Right renal cortex interstitium (tissue), 3 donors: ENCODE measurements at places on chromosomes 7 and 10.

DNA sequence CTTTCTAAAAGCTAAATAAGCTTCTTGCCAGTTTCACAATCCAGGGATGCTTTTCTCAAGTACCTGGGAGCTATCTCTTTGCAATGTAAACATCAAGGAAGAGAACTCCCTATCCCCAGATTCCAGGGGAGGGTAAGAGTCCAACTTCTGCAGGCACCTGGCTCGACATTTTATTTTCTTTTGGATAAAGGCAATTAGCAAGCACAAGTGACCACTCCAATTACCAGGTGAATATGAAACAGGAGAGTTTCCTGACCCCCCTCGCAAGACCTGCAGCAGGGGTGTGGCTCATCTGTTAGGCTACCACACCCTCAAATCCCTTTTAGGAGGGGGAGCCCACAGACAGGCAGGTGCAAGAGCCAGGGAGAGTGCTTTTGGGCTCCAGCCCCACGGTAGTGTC, 28.6 kb upstream of the LANCL2 start:
- DNase-seq: no peak

DNA sequence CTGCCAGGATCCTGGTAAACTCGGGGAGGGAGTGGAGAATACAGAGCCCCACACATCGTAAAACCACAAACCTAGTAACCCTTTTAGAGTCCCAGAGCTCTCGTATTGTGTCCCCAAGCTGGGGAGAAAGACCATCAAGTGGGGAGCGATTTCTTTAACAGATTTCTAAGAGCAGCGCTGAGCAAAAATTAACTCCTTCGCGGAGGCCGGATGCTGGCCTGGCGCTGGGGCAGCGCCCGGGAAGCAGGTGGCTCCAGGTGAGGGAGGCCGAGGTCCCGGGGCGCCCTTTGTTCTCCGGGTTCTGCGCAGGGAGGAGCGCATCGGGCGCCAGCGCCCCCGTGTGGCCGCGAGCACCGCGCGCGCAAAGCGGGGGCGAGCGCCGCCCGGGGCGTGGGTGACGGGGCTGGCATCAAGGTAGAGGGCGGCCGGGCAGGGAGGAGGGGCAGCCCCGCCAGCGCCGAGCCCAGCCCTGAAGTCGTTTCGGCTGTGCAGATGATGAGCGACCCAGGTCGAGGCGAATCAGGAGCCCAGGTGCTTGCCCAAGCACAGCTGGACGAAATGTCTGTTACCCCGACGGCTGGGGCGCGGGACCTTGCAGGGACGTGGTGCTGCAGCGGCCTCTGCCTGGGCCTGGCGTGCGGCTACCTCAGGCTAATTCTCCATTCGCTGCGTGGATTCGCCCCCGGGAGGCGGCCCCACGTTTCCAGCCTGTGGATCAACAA, 10.4 kb upstream of the FGFR2 start:
- no peak for DNase-seq

GRCh38 chr10:111075577-111076185, 1.1 kb upstream of the ADRA2A start:
- no peak for DNase-seq

DNA sequence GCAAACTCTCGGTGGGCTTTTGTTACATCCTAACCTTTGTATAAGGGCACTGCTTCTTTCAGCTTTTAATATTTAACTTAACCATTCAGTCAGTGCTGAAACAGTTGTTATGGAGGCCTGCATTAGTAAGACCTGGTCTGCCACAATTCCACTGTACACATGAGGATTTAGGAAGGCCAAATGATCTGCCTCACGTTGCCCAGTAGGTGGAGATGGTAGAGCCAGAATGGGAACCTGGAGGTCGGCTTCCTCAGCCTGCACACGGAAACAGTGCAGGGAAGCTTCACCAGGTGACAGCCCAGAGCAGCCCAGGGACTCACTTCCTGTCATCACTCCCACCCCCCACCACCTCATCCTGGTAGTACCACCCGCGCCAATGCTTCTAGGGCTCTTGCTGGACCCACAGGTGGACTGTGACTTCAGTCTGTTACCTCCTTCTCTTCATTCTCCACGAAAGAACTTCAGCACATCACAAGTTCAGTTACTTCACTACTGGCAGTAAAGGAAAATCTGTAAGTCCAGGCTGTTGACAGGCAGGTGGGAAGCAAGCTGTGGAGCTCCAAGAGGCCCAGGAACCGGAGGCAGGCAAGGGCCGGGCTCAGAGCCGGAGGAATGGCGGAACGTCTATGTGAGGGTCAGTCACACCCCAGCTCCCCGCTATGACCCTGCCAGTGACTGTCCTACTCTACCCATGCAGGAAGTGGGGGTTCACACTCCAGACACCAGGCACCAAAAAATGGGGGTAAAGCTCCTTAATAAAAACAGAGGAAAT, 480.3 kb upstream of the C7orf33 start:
- no peak for DNase-seq

DNA sequence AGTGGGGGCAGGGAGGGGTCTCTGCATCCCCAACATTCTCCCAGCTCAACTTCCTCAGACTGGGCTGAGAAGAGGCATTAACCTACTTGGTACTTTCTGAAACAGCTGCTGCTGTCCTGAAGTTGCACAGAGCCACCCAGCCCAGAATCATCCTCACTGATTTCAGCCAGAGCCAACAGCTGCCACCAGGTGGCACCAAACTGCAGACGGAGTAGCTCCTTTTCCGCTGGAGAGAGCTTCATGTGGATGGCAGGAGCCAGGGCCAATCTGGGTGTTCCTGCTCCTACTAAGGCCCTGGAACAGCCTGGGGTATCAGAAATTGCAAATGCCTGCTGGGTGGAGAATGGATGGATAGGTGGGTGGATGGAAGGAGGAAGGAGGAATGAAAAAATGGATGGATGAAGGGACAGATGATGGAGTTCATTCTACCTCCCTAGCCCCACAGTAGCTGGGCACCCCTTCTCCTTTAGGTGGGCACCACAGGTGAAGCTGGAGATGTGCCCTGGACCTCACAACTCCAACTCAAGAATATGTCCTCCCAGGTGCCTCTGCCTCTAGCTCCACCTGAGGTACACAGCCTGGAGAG, 11.8 kb upstream of the DRGX start:
- no peak for DNase-seq

GRCh38 chr10:72173619-72174296, 42.1 kb upstream of the ANAPC16 start:
- no peak for DNase-seq

GRCh38 chr7:36474283-36475010, 84.8 kb downstream of the ANLN start:
- DNase-seq: no peak

GRCh38 chr10:69934768-69935167, 117.9 kb upstream of the MACROH2A2 start:
- no peak for DNase-seq

DNA sequence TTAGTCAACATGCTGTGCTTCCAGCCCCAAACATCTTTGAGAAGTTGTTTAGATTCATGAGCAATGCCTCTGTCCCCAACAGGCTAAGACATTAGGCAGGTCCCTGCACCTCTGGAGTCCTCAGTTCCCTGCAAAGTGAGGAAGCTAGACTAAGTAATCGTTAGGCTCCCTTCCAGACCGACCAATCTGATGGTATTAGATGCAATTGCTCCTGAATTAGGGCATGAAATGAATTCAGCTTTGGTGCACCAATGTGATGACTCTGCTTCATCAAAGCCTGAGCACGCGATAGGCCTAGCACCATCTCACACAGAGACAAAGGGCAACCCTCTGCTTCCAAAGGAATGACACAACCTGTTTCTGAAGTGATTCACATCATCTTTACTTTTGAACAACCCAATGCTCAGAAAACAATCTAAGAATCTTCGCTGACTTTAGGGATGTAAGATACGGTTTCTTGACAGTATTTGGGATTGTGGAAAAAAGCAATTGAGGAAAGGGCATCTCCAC, 723 bp upstream of the TES start:
- no peak for DNase-seq
